ENCODE measurements at places on chromosomes 1 and 21.

DNA sequence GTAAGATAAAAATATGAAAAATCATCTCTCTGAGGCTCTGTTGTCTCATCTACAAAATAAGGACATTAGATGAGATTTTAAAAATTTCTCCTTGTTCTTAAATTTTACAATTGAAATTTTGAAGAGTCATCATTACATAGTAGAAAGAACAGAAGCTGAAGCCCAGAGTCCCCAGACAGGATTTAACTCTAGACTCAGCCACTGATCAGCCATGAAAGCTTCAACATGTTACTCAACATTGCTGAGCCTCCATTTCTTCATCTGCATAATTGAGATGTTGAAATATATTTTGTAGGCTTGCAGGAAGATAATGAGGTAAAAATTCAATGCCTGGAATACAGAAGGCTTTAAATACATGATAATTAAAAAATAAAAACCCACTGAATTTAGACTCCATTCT, 633.3 kb downstream of the LMO4 start:
- no peak for DNase-seq

- no peak for DNase-seq
Observed at GRCh38 chr1:17704176-17704575, 51.0 kb upstream of the ACTL8 start.

GRCh38 chr1:95723346-95723745, 489.3 kb downstream of the RWDD3 start:
- DNase-seq = no peak

- DNase-seq = no peak
Observed at GRCh38 chr1:32743380-32744070, 41.0 kb upstream of the SYNC start.

DNA sequence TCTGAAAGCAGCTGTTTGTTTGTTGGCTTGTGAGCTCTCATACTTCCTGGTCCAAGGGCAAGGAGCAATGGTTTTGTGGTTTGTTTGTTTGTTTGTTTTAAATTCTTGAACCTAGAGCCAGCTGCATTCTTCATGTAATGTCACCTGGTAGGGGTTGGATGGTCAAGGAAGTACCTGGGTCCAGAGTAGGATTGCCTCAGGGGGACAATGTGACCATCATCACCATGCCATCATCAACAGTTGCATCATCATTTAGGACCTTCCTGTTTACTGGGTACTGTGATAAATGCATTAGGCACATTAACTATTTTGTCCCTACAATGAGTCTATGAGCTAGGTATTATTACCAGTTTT, 14.7 kb upstream of the MYOG start:
- no peak for DNase-seq

DNA sequence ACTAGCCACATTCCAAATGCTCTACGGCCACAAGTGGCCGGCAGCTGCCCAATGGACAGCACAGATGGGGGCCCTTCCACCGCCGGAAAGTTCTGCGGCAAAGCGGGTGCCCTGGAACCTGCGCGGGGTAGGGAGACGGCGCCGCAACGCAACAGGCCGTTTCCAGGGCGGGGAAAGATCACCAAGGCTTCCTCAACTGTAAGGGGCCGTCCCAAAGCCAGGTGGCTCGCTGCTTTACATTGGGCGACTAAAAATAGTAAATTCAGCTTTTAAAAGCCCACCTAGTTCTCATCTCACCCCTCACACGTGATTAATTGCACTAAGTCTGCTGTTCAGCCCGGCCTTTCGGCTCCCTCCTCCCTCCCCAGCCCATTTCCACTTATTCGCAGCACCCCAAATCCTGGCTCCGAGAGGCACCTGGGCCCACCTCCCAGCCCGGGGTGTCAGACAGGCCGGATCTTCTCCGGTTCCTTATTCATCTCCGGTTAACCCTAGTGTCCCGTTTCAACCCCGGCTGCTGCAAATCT, 643 bp downstream of the CFAP298 start:
- peak; percentile 6 for DNase-seq

DNA sequence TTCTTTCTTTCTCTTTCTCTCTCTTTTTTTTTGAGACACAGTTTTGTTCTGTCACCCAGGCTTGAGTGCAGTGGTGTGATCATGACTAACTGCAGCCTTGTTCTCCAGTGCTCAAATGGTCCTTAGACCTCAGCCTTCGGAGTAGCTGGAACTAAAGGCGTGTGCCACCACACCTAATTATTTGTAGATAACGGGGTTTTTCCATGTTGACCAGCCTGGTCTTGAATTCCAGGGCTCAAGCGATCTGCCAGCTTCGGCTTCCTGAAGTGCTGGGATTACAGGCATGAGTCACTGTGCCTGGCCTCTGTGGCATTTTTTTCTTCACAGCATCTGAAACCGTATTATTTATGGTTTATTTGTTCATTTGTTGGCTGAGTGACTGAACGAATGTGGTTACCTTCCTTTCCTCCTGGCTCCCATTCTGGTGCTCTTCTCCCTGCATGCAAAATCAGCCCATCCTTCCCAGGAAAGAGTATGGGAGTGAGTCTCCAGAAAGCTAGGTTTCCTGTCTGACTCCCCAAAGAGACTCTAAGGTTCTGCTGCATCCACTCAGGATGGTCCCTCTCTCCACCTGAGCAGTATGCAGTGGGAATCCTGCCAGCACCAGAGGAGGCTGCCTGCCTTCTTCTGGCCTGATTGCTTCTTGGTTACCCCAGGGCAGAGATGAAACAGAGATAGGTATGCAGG, 155.0 kb upstream of the BEND5 start:
- DNase-seq = no peak

GRCh38 chr1:205456383-205456867, 580 bp upstream of the BLACAT1 start:
- DNase-seq = peak; percentile 31

DNA sequence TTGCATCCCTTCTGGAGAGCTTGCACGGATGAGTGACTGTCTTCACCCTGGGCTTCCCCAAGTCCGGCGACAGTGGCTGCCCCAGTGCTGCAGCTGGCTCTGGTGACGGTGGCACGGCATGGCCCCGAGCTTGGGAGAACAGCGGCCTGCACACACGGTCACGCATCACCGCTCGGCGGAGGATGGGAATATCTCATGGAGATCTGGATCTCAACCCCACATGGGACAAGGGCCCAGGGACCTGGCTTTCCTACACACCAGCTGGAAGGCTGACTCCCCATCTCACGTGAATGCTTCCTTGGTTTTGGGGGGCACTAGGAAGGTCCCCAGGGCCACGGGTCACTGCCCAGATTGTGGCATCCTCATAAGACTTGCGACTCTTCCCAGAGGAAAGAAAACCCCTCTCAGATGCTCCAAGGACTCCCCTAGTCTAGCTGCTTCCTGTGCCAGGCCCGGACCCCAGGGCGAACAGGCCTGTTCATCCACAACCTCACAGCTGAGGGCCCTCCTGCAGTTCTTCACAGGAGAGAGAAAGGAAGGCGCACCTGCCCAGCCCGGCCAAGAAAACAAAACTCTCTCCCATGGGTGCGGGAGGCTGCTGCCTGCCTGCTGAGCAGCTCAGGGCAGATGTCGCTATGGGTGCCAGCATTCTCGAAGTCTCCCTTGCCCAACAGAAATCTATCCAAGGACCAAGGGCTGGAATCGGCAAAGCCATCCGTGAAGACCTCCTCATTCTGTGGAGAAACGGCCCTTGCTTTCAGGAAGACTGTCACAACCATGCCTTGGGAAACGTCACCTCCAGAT, 9.9 kb downstream of the CFAP410 start:
- DNase-seq = no peak

- no peak for DNase-seq
Observed at GRCh38 chr1:55012661-55013060, 13.9 kb downstream of the BSND start.

GRCh38 chr1:82197606-82198005, 396.9 kb downstream of the ADGRL2 start:
- DNase-seq = no peak

DNA sequence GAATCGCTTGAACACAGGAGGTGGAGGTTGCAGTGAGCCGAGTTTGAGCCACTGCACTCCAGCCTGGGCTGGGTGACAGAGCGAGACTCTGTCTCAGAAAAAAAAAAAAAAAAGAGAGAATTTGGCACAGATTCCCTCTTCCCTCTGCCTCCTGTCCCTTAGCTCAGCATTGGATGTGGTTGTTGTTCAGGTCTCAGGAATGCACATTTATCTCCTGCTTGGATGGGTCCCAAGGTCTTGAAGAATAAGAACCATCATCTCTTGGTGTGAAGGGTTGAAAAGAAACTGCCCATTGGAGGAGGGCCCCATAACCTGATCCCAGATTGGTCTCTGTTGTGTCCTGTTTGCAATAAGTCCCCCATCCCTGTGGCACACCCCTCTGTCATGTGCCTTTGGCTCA, 34.9 kb downstream of the UBIAD1 start:
- DNase-seq = no peak

- DNase-seq = no peak
Observed at GRCh38 chr1:24343412-24344089, 24.4 kb downstream of the GRHL3 start.

DNA sequence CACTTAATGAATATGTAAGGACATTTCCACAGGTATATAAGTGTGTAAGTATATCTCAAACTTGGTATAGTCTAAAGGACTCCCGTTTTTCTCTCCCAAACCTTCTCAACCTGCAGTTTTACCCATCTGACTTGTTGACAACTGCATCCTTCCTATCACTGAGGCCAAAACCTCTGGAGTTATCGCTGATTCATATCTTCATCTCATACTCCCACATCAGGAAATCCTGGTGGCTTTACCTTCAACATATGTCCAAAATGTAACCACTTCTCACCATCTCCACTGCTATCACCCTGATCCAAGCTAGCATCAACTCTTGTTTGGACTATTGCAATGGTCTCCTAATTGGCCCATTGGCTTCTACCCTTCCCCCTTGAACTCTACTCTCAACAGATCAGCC, 30.4 kb downstream of the SLAMF6 start:
- DNase-seq = no peak

GRCh38 chr21:29504751-29505321, 206.1 kb downstream of the BACH1 start:
- no peak for DNase-seq

DNA sequence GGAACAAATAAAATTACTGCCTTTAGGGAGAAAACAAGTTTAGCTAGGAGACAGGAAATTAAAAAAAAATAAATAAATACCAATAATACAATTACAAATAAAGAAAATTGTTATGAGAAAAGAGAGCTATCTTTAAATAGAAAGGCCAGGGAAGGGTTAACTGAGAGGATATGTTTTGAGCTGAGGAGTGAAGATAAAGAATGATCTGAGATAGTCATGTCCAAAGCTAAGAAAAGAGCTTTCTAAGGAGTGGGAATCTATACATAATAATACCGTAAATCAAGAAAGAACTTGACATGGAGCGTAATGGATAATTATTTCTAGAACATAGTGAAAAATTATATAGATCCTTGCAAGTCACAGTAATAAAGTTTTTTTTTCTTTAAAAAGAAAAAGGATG, 176.5 kb downstream of the NCAM2 start:
- no peak for DNase-seq

DNA sequence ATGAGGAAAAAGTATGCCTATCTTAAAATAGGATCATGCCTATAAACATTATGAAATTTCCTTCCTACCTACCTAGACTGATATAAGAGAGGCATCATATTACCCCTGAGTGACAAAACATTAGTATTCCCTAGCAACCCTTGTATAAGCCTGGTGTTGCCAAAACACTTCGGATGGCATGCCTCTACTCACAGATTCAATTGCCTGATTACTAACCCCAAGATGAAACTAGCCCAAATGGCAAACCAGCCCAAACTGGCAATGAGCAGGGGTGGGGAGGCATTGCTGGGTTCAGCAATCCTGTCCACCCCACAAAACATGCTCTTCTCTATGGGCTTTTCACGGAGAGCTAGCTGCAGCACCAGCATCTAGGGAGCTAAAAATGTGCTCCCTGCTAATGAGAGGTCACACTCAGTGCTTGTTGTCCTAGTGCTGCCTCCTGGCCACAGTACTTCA, 13.9 kb downstream of the PALMD start:
- DNase-seq = no peak

GRCh38 chr1:102234753-102235359, 238.1 kb upstream of the OLFM3 start:
- DNase-seq = no peak

DNA sequence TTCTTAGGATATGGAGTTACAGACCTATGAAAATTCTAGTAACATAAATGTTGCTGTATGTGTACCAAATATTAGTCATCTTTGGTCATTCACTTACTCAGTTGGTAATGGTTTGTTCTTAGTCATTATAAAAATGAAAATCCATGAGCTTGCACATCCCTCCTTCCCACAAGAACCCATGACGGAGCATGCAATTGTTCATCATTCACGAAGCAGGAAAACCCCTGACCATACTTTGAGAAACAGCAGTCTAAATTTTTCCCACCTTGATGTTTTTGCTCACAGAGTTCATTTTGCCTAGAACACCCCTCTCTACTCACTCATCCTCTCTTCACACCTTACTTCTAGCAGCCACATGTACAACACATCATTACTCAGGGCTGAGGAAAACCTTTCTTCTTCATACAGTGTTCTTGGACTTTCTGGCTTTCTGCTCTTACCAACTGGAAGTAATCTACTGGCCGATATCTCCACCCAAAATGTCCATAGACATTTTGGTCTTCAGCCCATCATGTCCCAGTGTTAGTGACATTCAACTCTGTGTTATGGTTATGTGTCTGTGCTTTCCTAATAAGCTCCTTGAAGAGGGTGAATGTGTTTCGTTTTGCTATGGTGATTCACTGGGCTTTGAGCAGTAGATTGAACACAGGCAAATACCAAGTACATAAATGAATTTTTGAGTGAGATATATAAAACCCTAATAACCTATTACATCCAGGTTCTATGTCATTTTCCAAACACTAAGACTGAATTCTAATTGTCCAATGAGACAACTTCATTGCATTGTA, 189.9 kb downstream of the ZC3H11B start:
- DNase-seq = no peak

Measured in NCI-H774 (cell line).